ENCODE measurements at places on chromosomes 2 and 18. TPM values are rescaled to one million over a fixed set of nuclear protein-coding genes. Genes with fewer than 3 reads are reported as not detected.

Gene ACMSD
- not detected for total RNA-seq

Gene FEV
- total RNA-seq: not detected

Gene MRO
- 2.1 TPM for total RNA-seq

Gene GNAL
- 4.4 TPM for total RNA-seq

Gene ADD2
- 1.1 TPM for total RNA-seq

Gene SGPP2
- 13.0 TPM for total RNA-seq

Data from right atrium auricular region (tissue), 2 donors.